ENCODE measurements at places on chromosomes 3 and 15. TPM values are rescaled to one million over a fixed set of nuclear protein-coding genes. Genes with fewer than 3 reads are reported as not detected.

Gene C3orf20
- total RNA-seq, result not detected

Gene RETNLB
- not detected for total RNA-seq

Gene C3orf70
- total RNA-seq, result 0.11 TPM

DNA sequence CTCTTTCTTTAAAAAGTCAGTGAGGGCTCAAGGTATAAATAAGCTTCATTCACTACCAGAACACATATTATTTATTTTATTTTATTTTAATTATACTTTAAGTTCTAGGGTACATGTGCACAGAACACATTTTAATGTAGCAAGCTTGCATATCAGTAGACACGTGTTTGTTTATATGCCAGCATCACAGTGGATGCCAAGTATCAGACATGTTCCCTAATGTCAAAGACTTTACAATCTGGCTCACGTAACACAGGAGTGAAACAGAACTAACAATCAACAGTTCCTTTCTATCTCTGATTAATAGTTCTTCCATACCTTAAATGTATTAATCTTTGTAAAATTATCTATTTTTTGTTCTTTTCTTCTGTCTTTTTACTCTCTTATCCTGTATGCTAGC, 23.3 kb upstream of the ENTPD3 start:
- DNase-seq, result no peak

GRCh38 chr3:77065750-77066149, 25.9 kb downstream of the ROBO2 start:
- DNase-seq, result no peak

GRCh38 chr3:188432802-188433520, 279.0 kb downstream of the LPP start:
- peak; percentile 7 for DNase-seq

GRCh38 chr3:71846185-71846584, 61.2 kb upstream of the PROK2 start:
- no peak for DNase-seq

DNA sequence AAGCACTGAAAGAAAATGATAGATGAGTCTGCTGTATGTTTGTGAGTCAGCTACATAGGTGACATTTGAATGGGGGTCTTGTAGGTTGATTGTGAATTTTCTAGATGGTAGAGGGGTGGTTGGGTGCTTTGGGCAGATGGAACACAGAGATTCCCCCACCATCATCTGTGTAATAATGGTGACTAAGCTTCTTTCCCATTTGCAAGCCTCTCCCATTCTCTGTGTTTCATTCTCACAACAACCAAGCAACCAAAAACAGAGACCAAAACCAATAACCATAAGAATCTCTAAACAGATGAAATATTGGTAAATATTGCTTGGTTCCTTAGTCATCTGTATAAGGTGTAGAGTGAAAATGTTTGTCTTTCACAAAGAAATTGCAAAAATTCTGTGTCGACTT, 17.8 kb upstream of the UTS2B start:
- no peak for DNase-seq

GRCh38 chr15:48972750-48973503, 9.2 kb upstream of the SHC4 start:
- no peak for DNase-seq
